ENCODE measurements at places on chromosomes 13 and 19.

DNA sequence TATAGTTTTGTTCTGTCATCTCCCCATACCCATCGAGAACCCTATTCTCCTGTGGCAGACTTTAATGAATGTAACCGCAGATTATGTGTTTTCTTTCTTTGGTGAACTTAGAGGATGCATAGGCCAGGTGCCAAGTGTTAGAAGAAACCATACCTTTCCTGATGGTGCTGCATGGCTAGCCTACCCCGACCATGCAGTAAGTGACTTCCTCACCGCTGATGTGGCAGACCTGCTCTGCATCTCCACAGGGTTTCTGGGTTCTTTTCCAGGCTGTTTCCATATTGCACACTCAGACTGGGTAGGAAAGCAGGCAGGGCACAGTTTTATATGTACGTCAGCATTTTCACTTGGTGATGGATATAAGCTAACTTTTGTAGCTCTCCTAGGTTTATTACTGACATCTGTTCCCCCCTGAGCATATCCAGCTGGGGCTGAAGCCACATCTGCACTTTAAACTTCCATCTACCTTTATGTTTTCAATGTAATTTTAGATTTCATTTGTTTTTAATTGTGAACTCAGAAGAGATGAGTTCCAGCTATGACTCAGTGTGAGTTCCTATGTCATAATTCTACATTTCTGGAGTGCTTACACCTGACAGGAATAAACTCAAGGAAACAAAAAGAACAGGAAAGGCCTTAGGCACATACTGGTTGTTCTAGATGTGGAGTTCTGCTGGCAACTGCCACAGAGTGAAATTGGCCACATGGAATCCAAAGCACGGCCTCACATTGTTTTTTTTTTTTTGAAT lies 42.3 kb downstream of the LRCH1 start:
- DNase-seq, result no peak

DNA sequence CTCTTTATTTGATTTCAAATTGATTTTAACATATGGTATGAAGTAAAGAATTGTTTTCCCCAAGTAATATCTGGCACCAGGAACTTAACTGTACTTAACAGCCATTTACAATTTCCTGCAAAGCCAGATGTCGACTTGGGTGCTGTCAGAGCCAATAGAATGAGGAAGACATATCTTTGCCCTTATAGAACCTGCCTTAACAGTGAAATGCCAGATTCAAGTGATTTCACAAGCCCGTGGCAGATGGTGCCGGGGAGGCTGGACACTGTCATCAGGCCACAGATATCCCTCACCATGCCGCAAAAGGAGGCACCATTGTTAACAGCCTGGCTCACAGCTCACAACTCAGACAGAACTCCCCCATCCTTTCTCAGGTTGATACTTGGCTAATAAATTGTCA lies 48.7 kb downstream of the ESD start:
- no peak for DNase-seq

GRCh38 chr19:41694831-41695635 lies 7.0 kb upstream of the CEACAM7 start:
- DNase-seq, result no peak

- peak; percentile 32 for DNase-seq
These were observed 30.8 kb upstream of the USE1 start for GRCh38 chr19:17184371-17184841.

DNA sequence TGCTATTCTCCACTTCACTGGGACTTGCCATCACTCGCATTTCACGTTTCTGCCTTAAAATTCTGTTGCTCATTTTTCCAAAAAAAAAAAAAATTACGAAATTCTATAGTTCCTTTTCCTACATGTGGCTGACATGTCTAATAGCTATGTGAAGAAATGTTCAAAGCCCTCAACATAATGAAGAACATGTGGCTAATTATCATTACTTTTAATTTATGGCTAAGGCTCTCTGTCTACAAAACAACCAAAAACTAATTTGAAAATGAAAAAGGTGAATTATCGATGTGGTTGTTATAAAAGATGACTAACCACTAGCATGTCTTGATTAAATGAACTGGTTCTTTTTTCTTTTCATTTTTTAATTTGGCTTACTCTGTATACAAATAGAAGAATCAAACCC lies 940.0 kb downstream of the EFNB2 start:
- DNase-seq, result no peak

DNA sequence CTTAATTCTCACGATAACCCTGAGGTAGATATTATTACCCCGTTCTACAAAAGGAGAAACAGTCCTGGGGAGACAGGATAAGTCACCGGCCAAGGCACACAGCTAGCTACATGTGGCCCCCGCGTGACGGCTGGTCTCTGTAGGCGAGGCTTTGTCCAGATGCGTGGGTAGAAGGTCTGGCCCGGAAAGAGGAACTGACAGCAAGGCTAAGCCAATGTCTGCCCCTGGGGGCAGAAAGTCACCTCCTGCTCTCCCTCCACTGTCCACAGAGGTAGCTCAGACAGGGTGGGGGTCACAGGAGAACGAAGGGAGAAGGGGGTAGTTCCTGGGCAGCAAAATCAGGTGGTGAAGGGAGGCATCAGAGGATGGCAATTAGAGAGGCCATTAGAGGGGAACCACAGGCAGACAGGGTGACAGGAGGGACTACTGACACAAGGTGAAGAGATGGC lies 1.8 kb downstream of the APOC4 start:
- no peak for DNase-seq

DNA sequence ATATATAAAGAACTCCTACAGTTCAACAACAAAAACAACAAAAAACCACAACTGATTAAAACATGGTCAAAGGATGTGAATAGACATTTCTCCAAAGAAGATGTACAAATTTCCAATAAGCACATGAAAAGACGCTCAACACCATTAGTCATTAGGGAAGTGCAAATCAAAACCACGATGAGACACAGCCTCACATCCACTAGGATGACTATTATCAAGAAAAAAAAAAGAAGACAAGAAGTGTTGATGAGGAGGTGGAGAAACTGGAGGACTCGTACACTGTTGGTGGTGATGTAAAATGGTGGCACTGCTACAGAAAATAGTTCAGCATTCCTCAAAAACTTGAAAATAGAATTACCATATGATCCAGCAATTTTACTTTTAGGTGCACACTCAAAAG lies 61.0 kb upstream of the SOX1 start:
- DNase-seq, result no peak

DNA sequence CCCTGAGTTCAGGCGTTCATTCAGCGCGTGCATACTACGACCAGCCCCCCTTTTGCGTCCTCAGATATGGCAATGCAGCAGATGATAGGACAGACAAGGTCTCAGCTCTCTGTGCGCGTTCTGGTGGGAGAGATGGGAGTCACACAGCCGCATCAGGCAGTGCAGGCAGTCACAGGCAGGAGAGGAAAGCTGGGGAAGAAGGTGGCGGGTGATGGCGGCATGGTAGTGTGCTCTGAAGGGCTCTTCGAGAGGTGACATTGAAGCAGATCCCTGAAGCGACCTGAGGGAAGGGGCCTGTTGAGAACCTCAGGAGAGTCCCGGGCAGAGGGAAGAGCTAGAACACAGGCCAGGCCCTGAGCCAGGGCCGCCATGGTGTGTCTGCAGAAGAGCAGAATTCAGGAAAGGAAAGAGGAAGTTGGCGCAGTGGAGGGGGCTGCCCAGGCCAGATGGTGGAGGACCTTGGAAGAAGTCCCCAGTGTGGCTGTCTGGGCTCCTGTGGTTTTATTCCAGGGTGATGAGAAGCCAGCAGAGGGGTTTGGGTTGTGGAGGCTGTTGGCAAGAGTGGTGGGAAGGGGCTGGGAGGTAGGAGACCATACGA lies 3.5 kb downstream of the USF2 start:
- DNase-seq, result no peak

DNA sequence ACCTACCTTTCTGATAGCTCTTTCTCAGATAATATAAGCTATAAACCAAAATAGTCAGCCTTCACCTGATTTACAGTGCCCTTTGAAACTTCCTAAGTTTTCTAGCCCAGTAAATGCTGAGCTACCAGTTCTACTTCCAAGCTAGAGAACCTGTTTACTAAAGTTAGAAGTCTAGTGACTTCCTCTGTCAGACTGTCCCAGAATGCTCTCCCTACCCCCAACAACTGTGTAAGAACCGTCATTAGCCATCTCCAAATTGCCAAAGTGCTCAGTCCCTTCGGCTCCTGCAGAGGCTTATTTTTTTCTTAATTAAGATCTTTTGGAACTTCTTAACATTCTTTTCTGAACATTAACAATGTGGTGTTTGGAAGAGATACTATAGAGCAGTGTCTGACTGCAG lies 3.2 kb upstream of the ABCC4 start:
- no peak for DNase-seq

DNA sequence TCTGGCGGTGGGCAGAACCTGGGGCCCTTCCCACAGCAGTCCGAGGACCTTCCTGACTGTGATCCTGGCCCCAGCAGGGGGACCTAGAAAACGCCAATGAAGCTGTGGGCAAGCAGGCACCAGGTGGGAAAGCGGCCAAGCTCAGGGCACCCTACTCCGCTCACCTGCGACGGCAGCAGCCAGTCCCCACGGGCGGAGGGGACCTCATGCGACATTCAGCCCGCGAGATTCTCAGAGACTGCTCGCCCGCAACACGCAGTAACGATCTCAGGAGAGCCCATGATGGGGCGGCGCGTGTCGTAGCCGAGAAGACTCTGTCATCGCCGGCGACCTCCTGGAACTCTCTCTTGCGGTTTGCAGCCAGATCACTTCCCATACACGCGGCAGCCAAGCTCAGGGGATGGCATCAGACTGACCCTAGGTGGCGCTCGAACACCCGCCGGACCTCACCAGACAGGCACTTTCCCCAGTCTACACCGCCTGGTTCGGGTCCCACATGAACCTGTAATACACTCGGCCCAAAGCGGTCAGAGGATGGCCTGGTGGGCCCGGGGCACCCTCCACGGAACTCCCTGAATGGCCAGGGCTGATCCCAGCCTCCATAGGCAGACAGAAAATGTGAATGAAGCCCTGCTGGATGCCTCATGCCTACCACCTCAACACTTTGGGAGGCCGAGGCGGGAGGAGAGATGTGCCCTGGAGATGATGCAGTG lies 26.5 kb downstream of the MAN2B1 start:
- DNase-seq, result peak; percentile 84

GRCh38 chr19:11169896-11170678 lies 14.5 kb upstream of the SPC24 start:
- DNase-seq, result no peak

- no peak for DNase-seq
These were observed 13.7 kb downstream of the KLHL26 start for GRCh38 chr19:18650468-18651041.

GRCh38 chr13:44243198-44243857 lies 130.3 kb upstream of the SERP2 start:
- DNase-seq, result peak; percentile 6

- DNase-seq, result no peak
These were observed 93.5 kb downstream of the ATP11A start for GRCh38 chr13:112783135-112783977.

DNA sequence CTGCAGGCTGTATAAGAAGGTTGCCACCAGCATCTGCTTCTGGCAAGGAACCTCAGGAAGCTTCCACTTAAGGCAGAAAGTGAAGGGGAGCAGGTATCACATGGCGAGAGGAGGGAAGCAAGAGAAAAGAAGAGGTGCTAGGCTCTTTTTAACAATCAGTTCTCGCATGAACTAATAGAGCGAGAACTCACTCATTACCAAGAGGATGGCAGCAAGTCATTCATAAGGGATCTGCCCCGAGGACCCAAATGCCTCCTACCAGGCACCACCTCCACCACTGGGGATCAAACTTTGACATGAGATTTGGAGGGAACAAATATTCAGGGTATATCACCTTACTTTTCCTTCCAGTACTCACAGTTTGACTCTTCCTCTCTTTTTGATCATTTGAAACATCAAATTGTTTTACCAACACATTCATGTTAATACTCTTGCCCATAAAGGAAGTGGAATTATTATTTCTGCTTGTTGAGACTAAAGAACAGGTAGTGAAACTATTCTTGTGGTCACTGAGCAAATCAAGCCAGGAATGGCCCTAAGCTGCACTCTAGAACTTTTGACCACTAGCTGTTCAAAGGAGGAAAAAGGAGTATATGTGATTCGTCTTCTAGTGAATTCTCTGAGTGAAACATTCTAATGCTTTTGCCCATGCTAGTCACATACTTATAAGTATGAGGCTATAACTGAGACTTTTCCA lies 45.0 kb downstream of the LACC1 start:
- no peak for DNase-seq

DNA sequence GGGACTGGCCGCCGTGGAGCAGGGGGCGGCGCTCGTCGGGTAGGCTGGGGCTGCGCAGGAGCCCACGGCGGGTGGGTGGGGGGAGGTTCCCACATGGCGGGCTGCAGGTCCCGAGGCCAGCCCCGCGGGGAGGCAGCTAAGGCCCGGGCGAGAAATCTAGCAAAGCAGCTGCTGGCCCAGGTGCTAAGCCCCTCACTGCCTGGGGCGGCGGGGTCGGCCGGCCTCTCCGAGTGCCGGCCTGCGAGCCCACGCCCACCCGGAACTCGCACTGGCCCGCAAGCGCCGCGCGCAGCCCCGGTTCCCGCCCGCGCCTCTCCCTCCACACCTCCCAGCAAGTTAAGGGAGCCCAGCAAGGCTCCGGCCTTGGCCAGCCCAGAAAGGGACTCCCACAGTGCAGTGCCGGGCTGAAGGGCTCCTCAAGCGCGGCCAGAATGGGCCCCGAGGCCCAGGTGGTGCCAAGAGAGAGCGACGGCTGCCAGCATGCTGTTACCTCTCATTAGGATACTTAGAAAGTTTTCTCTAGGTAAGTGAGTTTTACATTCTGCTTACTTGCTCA lies 1463.5 kb upstream of the MIR17HG start:
- no peak for DNase-seq

- no peak for DNase-seq
These were observed 9.6 kb upstream of the BBC3 start for GRCh38 chr19:47240556-47240955.

GRCh38 chr13:110644892-110645521 lies 29.7 kb downstream of the NAXD start:
- no peak for DNase-seq

DNA sequence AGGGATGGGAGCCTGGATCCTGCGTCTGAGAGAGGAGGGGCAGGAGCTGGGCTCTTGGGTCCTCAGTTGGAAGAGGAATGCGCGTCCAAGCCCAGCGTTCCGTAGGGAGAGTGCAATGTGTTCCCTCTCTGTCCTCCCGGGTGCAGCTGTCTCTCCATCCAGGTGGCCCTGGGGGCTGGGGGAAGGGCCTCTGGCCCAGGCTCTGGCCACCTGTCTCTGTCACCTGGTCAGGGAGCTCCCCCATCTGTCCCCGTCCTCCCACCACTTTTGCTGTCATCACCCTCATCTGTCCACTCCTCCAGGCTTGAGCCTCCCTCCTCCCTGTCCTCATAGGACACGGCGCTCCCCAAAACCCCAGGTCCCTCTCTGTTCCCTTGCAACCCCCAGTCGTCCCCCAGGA lies 3.7 kb upstream of the SBK2 start:
- no peak for DNase-seq

GRCh38 chr13:37129866-37130265 lies 24.4 kb upstream of the CSNK1A1L start:
- DNase-seq, result no peak

Data from activated T-cell treated with anti-CD3 and anti-CD28 coated beads for 24 hours (primary cell).